ENCODE measurements at places on chromosomes 12 and 14.

DNA sequence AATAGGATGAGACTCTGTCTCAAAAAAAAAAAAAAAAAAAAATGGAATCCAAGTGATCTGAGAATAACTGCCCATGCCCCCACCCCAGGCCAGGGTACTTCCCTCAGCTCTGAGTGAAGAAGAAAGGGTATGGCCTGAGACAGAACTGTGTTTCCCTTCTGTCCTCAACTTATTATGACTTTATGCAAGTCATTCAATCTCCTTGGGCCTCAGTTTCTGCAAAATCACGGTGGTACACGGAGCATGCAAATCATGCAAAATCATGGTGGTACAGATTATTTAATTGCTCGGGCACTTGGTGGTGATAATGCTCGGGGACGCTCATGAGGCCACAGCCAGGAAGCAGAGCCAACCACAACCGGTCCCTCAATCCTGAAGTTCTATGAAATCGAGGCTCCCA, 56.5 kb upstream of the TBX3 start:
- DNase-seq, result no peak

GRCh38 chr14:71959055-71959454, 26.8 kb downstream of the RGS6 start:
- no peak for DNase-seq

- DNase-seq, result no peak
These were observed 192.3 kb downstream of the ANO4 start for GRCh38 chr12:100986595-100987547.

- no peak for DNase-seq
These were observed 34.7 kb downstream of the TBX5 start for GRCh38 chr12:114371250-114371649.

DNA sequence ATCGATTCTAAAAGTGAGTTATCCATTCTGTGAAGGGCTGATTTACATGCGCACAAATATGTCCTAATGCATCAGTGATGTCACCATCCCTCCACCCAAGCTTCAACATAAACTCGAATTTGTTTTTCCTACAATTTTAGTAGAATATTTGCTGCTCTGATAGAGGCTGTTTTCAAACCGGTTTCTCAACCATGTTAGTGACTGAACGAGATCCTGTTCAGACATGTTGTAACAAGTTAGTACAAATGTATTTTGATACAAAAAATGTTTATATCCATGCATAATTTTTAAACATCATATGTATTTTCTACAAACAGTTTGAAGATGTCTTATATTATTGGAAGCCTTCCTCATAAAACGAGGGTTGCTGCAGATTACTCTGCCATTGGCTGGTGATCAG, 12.7 kb upstream of the PRB2 start:
- DNase-seq, result no peak
